ENCODE measurements at places on chromosomes 11 and 22.

- peak; percentile 8 for DNase-seq
Measured at GRCh38 chr11:36594316-36594989, at the start of gene IFTAP. TSS of gene IFTAP (plus strand) at chr11:36594502. CDS start at chr11:36610104, 15,602 bp downstream.

GRCh38 chr22:45897736-45898135 is 79.2 kb downstream of the WNT7B start:
- DNase-seq, result no peak

GRCh38 chr11:83827520-83827919 is 541.4 kb upstream of the CCDC90B start:
- no peak for DNase-seq

DNA sequence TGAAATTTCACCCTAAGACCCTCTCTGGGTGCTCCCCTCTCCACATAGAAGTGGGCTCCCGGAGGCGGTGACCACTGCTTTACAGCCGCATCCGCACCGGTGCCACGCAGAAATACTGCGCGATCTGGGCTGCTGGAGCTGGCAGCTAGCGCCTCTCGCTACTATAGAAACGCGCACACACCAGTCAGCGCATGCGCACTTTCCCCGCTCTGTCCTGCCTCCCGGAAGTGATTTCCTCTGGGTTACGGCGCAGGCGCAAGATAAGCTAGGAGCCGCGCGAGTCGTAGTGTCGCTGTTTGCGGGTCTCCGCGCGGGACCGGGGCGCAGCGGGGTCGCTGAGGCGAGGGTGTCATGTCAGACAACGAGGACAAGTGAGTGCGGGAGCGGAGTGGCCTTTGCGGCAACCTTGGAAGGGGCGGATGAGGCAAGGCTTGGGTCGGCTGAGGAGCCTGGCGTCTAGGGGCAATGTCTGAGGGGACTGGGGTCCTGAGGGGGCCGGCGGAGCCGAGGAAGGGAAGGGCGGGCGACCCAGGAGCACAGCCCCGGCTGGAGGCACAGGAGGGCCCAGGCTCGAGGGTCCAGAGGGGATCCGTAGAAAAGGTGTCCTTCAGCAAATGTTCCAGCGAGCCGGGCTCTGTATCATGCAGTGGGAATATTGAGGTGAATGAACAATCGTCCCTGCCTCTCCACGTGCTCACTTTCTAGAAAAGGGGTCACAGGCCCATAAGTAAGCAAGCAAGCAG is at the start of the genes C22orf23 and POLR2F:
C22orf23 (minus strand) TSS at position 165 of the 743 bp plus-strand sequence. CDS start 452 bp downstream, outside the sequence.
POLR2F (plus strand) TSS at position 263 of the 743 bp plus-strand sequence; CDS start at position 352, 89 bp downstream.
- DNase-seq, result peak; percentile 93

GRCh38 chr11:3709977-3710376 is 38.8 kb upstream of the CHRNA10 start:
- DNase-seq, result no peak

DNA sequence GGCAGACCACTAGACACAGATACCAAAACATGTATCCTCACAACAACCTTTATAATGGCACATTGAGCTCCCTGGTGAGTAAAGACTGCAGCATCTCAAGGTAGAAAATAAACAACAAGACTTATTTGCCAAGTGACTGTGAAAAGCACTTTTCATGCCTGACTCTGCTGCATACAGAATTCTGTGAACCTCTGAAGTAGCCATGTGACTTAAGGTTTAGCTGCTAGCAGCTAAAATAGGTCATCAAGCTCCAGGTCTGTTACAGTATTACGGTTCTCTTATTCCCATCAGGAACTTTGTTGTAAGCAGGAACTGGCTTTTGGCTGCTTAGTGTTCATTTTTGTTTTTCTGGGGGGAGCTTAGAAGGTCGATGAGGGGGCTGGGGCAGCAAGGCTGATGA is 139.4 kb downstream of the PAX6 start:
- no peak for DNase-seq

All from activated T-cell treated with anti-CD3 and anti-CD28 coated beads for 48 hours (primary cell).